ENCODE measurements at places on chromosomes 7 and 10.

DNA sequence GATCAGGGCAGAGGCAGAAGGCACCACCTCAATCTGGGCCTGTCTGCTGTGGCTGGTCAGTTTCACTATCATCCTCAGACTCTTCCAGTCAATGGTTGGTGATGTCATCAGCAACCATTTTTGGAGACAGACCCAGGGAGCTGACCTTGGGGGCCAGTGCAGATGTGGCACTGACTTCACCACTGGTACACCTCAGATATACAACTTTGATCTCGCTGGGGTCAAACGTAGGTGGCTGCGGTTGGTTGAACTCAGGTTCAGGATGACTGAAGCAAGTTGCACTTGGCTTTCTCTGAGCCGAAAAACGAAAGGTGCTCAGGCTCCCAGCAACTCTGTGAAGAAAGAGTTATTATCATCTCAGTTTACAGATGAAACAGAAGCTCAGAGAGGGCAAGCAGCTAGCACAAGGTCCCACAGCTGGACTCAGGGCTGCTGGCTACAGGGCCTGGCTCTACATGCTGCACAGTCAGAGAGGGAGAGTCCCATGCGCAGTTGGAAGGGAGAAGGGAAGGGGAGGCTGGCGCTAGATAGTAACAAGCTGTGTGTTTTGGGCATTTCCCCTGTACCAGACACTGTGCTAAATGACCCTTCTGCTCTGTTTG is 27.2 kb downstream of the ANKRD16 start:
- DNase-seq, result no peak

DNA sequence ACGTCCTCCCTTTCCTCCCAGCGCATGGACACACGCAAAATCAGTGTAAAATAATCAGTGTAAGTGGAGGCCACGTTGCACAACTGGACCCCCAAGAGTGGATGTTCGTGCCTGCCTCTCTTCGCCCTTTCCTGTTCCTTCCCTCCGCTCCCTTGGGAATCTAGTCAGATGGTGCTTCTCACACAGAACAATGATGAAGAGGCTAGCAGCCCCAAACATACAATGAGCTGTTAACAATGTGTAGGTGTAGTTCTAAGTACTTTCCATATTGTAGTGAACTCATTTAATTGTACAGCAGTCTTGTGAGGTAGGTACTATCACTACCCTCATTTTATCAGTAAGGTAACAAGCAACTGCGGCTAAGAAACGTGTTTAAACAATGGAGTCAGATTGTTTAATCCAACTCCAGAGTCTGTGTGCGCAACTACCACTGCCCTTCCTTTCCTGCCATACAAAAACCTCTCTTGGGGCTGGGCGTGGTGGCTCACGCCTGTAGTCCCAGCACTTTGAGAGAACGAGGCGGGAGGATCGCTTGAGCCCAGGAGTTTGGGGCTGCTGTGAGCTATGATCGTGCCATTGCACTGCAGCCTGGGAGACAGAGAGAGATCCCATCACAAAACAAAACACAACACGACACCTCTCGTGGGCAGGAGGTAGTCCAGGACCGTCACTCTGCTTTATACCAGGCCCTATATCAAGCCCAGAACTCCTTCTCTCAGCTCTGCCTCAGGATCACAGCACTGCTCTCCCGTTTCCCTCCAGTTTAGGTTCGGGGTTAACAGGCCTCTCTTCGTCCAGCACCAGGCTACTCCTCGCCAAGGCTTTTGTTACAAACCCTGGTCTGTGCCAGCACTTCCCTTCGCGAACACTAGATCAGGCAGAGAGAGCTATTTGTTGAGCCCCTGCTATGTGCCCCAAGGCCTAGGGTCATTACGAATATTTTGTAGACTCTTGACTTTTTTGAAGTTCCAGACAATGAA is 1.1 kb downstream of the FKBP9 start:
- DNase-seq, result no peak

DNA sequence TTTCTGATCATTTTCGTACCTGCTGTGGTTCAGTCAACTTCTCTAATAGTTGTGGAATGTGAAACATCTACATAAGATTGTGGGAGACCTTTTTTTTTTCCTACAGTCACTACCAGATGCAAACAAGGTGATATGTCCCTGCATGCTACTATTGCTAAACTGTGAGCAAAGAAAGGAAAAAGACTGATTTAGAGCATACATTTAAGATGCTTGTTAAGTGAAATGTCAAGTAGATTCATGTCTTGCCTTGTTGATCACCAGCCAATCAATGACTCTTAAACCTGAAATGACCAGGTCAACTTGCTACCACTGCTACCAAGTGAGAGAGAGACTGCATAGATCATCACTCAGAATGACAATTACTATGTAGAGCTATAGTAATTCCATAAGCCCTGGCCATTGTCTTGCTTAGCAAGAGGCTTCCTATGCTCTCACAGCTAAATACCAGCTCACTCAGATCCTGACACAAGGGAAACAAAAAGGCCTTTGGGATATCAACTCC is 84.3 kb upstream of the SKAP2 start:
- DNase-seq, result no peak

DNA sequence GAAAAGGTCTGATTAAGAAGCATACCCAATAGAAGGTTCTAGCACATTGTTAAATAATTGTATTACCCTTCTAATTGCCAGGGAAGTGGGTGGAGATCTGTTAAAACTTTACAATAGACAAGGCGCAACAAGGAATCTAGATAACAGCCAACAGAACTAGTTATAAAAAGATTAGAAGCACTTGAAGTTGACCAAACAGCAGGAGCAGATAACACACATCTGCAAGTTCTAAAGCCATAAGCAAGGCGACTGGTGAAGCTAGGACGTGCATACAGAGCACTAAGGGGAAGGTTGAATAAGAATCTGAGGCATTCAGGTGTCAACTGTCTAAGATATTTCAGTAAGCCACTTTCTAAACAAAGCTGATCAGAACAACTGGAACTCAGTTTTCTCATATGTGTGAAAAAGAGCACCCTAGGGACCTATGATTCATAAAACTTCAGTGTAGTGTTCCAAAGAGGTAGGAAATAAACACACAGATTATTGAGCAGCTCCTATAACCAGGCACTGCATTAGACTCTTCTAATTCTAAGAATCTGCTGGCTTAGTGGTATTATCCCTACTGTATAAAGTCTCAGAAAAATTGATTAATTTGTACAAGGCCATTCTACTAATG is 111.2 kb downstream of the SAMD9 start:
- no peak for DNase-seq

GRCh38 chr10:115883372-115883771 is 389.6 kb downstream of the GFRA1 start:
- DNase-seq, result no peak

GRCh38 chr7:94420328-94420727 is 25.6 kb downstream of the COL1A2 start:
- no peak for DNase-seq

DNA sequence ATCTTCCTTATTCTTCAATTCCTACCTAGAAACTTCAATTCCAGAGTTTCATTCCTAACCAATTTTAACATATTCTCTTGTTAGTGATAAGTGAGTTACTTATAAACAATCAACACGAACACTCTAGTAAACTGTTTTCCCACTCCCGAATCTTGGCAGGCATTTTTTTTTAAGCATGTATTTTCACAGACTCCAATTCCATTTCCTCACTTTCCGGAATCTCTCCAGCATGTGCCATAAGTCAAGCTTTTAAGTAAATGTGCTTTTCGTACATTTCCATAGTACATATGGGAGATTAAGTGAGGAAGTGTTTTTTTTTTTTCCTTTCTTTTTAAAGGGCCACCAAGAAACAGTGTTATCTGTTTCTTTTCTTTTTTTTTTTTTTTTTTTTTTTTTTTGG is 89.1 kb downstream of the FGFR2 start:
- DNase-seq, result no peak

DNA sequence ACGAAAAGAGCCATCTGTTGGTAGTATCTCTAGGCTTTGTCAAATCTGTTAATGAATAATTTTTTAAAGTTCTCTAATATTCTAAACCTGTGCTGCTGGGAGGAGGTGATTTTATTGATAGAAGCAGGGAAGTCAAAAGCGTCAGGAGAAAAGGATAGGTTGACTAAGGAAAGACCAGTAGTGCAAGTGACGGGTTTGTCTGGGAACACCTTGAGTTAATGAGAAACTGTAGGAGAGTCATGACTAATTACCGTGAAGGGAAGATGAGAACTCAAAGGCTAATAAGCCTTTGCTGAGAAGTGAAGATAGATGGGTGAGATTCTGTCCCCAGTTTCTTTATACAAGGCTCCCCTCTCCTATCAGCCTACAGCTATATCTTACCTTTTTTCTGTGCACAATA is 5.0 kb upstream of the PDK4 start:
- no peak for DNase-seq

DNA sequence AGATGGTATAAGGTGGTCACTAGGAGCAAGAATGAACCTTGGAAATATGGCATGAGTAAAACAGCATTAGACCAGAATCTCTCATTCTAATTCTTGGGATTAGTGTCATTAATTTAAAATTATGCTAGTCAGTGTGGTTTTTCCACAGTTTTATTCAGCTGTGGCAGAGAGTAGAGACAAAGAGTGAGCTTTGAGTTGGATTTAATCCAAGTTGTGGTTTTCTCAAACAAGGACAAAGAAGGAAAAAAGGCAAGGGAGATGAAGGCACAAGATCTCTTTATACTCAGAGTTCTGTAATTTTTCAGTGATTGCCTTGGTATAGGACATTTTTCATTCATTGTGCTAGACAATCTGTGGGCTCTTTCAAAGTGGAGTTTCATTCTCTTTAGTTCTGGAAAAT is 28.2 kb upstream of the AKAP9 start:
- no peak for DNase-seq

Measured in stimulated activated CD4-positive, alpha-beta T cell treated with anti-CD3 and anti-CD28 coated beads, Interleukin-15, amount 100 ng/mL, for 48 hours (primary cell).